Fibroblast of skin of back (primary cell): ENCODE measurements at places on chromosomes 12 and 14.

GRCh38 chr12:9111525-9111924 lies 4.2 kb downstream of the A2M start:
- no peak for DNase-seq

DNA sequence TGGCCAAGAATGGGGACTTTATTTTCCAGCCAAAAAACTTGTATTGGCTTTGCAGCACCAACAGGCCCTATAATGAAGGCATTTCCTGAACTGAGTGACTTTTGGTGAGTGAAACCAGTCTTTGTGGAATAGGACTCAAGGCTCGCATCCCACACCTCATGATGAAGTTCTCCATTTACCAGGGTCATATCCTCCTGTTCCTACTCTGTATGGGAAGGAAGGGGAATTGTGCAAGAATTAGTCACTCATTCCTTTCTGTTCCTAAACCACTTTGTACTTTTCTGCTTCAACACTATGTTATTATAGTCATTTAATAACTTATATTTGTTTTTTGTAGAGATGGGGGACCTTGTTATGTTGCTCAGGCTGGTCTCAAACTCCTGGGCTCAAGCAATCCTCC lies 2.3 kb upstream of the SPATS2 start:
- peak; percentile 74 for DNase-seq

GRCh38 chr12:131371401-131372170 lies 339.3 kb upstream of the SFSWAP start:
- DNase-seq: no peak

GRCh38 chr14:63504648-63505047 lies 38.5 kb downstream of the PPP2R5E start:
- peak; percentile 62 for DNase-seq

DNA sequence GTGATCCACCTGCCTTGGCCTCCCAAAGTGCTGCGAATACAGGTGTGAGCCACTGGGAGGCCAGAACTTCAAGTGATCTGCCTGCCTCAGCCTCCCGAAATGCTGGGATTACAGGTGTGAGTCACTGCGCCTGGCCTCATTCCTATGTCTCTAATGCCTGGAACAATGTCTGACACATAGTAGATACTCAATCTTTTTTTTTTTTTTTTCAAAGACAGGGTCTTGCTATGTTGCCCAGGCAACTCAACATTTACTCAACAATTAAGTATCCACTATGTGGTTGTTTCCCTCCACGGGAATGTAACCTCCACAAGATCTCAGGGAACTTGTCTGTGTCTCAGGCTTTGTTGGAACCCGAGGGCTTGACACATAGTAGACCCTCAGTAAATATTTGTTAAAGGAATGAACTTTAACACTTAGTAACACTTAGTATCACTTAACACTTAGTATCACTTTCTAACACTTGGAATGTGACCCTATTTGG lies 3.0 kb upstream of the TMEM120B start:
- peak; percentile 70 for DNase-seq

DNA sequence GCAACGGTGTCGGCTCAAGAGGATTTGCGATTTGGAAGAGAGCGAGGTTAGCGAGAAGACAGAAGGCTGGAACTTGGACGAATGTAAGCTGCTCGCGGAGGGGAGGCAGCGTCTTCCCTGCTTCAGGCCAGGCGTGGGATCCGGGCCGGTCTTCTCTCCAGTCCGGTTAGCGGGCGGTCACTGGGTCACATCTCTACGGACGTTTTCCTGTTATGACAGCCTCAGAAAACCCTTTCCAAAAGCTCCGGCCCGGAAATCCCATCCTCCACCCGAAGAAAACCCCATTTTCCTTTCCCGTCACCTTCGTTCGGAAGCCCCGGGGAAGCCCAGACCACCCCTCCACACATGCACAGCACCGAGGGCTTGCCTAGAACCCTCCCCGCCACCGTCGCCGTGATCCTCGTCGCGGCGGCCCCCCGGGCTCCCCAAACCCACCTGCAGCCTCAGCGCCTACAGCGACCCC lies 268 bp downstream of the NDUFB1 start:
- DNase-seq: peak; percentile 25

- no peak for DNase-seq
These were observed 822.1 kb upstream of the FLRT2 start for GRCh38 chr14:84707830-84708229.

DNA sequence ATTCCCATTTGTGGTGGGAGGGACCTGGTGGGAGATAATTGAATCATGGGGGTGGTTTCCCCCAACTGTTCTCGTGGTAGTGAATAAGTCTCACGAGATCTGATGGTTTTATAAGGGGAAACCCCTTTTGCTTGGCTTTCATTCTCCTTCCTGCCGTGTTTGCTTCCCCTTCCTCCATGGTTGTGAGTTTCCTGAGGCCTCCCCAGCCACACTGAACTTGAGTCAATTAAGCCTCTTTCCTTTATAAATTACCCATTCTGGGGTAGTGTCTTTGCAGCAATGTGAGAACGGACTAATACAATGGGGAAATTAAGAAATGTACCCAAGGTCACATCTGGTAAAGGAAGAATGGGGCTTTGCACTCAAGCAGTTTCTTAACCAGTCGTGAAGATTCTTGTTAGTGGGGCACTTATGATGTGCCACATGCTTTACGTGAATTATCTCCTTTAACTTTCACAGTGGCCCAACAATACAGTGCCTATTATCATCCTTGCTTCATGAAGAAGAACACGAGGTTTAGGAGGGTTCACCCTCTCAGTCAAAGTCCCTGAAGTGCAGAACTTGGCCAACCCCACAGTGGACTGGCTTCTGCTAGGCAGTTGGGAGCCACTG lies 234.3 kb downstream of the EFCAB11 start:
- no peak for DNase-seq

DNA sequence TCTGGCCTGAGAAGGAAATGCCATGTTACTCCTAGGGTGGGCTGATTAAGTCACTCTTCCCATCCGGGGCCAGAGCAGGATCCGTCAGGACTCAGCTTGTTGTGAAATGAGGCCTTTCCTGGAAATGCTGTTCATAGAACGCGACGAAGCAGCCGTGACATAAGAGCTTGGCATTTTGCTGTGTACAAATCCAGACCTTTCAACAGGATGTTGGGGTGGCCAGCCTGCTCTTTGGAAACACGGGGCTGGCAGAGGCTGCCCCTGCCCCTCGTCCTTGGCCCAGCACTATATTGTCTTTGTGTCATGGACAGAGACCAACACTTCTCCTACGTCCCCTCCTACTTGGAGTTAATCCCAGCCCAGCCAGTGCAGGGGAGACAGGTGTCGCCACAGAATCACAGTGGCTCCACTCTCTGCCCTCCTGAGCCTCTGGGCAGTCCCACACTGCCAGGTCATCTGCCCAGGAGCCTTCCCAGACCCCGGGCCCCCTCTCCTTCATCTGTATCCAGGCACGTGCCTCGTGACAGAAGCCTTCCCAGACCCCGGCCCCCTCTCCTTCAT lies 18.6 kb upstream of the EIF5 start:
- no peak for DNase-seq

DNA sequence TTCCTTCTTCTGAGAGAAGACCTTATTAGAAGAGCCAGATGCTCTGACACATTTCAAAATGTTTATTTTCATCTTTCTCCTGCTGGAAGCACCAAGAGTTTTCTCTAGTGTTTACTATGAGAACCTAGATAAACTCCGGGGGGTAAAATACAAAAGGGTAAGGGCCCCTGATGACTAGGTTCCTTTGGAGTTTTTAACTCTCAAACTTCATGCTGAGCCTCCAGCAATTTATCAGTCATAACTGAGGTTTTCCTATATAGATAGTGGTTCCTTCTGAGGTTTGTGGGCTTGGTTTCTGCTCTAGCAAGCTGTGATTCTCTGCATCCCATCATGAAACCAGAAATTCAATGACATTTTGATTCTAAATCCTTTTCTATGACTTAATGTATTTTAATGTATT lies 210.9 kb downstream of the LRFN5 start:
- no peak for DNase-seq

DNA sequence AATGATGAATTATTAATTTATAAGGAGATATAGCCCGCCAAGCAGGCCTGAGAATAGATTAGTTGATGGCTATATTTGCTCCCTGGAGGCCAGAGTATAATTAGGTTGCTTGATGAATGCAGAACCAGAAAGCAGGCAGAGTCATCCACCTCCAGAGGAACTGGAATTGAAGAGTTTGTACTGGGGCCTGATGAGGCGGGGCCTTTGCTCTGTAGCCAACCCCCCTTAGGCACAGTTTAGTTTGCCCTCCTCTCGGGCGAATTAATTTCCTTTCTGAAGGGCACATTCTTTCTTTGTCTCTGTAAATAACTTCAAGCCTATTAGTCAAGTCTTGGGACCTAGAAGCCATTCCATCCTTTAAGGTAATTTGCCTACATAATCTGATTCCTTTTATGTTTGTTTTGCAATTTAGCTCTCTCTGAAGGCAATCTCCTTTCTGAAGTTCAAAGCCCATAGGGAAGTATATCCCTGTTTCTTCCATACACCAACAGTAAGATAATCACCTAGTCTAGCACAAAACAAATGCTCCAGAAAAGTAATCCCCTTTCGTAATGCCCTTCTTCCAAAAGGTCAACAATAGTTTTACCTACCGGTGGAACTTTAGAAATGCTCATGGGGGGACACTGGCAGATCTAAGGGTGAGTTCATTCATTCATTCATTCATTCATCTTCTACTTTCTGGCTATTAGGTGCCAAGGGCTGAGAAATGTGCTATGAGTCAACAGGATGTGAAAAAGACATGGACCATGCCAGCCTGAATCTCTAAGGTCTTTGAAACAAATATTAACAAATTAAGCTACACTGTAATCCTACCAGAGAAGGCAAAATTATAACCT lies 84.8 kb upstream of the NUDT4 start:
- DNase-seq: no peak

DNA sequence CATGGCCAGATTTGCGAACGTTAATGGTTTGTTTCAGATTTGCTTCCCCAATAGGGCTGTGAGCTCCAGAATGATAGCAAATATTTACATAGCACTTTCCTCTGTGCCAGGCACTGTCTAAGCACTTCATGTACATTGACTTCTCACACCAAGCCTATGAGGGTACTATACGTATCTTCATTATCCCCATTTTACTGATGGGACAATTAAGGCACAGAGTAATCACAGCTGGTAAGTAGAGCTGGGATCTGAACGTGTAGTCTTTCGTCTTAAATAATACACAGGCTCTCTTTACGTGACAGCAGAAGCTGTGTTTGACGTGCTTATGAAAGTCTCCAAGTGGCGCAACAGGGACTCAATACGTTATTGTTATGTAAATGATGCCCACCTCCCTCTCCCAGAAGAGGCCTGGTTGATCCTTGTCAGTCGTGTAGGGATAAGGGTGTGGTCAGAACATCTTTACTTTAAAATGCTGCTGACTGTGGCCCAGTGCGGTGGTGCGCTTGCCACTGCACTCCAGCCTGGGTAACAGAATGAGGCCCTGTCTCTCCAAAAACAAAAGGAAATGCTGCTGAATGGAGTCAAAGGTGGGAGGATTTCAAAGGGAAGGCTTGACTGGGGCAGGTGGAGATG lies 66.3 kb upstream of the TCL1B start:
- no peak for DNase-seq

DNA sequence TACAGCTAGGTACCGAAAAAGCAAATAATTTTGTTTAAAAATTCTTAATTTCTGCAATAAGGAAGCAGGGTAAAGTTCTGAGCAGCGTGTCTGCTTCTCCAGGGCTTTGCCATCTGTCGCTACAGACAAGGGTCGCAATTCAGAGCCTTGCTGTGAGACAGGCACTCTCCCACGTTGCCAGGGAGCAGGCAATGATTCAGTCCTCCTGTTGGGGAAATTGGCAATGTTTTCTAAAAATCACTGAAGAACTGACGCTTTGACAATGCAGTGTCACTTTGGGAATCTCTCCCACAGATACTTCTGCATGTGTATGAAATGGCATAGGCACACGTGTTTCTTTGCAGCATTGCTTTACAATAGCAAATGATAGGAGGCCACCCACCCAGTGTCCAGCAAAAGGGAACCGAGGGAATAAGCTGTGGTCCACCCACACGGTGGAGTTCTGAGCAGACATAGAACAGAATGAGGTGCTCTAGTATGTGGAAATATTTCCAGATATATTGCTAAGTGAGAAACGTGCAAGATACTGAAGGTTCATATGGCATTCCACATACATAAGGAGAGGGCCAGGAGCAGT lies 16.0 kb upstream of the HIP1R start:
- no peak for DNase-seq

DNA sequence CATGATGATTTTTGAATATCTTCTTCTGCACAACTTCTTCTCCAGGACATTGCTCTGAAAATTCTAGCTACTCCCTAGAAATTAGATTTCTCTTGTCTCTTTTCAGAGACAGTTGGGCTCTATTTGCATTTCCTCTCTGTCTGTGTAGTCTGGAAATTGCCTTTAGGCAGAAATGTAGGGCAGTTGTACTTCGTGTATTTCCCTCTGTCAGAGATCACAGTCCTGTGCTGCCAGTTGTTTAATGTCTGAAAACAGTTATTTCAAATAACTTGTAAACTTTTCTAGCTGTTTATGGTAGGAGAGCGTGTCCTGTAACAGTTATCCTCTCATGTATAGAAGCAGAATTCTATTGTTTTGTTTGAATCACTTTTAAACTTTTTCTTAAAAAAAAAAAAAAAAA lies 86.9 kb downstream of the TTLL5 start:
- DNase-seq: no peak
